ENCODE measurements at places on chromosomes 16 and 17. TPM values are rescaled to one million over a fixed set of nuclear protein-coding genes. Genes with fewer than 3 reads are reported as not detected.

Gene TEKT1
- total RNA-seq, result not detected

- no peak for DNase-seq
These were observed 2.7 kb downstream of the IGFBP4 start for GRCh38 chr17:40445751-40446468.

DNA sequence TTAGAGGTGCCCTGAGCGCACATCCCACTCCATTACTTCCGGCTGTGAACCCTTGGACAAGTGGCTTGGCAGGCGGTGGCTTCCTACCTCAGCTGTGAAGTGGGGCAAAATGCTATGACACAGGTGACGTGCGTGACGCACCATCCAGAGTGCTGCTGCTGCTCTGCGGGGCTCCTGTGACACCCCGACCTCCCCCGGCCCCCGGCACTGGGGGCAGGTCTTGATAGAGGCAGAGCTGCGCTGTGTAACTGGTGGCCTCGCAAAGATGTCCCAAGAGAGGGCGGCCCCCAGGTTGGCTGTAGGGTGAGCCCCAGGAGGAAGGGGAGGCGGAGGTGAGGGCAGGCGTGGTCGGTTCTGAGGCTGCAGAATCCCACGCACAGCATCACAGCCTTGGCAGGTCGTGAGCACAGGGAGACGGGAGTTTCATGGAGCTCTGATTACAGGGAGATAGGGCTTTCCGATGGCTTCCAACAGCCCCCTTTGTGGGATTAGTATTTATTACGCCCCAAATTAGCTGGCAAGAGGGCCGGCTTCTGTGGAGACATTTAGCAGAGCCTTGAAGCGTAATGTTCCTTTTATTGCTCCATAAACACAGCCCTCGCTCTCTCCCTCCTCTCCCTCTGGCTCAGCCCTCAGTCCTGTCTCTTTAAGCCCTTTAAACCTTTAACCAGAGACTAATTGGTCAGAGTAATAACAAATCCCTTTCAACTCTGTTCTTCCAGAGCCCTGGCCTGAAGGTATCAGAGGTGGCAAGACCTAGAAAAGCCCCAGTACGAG is 328.1 kb downstream of the C16orf95 start:
- DNase-seq, result no peak

- DNase-seq, result no peak
These were observed 11.4 kb downstream of the DYNC1LI2 start for GRCh38 chr16:66740010-66740409.

- no peak for DNase-seq
These were observed 86.9 kb downstream of the CDH11 start for GRCh38 chr16:65034915-65035314.

DNA sequence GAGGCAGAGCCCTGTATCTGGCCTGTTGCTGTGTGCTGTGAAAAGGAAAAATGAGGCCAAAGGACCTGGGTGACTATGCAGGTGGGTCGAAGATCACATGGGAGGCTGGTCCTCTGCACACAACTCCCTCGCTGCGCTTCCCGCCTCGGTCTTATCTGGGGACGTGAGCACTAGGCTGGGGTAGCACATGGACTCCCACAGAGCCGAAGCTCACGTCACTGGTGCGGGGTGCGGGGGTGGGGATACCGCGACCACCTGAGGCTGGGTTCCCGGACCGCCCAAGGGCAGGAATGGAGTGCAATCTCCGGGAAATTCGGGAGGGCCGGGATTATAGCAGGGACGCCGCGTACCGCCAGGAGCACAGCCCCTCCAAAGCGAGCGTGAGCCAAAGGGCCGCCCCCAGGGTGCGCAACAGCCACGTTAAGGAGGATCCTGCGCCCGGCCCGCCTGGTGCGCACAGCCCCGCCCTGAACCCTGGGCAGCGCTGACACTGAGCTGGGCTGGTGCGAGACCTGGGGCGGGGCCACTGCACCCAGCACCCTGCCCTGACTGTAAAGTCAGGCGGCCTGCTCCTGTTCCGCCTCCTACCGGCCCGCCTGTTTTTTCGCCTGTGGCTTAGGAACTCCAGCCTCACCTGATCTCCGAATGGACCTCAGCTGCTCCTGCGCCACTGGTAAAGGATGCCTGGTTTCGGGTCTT is 4.8 kb downstream of the MT1A start:
- peak; percentile 83 for DNase-seq

GRCh38 chr16:72137380-72138063 is 34.4 kb downstream of the PMFBP1 start:
- DNase-seq, result no peak

DNA sequence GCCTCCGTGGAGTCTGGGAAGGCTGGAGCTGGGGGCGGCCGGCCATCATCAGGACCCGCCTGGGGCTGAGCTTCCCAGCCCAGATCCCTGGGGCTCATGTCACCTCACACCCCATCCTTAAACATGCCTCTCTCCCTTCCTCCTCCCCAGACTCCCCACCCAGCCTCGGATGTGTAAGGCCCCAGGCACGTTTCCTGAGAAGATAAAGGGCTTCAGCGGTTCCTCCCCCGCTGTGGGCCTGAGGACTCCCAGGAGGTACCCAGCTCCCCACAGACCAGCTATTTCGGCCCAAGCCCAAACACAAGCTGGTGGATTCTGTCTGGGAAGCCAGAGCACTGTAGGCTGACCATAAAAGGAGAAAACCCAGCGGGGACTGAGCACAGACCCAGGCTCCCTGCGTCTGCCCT is 49.2 kb downstream of the MYH11 start:
- DNase-seq, result no peak
